ENCODE measurements at places on chromosomes 6 and 20.

DNA sequence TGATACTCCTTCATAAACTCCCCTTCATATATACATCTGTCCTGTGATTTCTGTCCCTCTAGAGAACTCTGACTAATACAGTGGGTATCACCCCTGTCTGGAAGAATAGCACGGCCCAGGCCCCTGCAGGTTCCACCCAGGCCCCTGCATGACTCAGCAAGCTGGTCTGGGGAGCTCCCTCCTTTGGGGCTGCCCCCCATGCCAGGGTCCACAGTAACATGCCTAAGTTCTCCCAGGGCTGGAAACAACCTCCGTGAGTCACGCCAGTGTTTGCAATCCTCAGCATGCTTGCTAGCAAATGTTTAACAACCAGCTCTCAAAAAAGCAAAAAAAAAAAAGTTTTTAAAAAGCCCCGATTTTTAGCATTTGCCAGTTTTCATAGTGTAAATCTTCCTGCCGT lies 134.3 kb upstream of the CDH4 start:
- DNase-seq: peak; percentile 71

DNA sequence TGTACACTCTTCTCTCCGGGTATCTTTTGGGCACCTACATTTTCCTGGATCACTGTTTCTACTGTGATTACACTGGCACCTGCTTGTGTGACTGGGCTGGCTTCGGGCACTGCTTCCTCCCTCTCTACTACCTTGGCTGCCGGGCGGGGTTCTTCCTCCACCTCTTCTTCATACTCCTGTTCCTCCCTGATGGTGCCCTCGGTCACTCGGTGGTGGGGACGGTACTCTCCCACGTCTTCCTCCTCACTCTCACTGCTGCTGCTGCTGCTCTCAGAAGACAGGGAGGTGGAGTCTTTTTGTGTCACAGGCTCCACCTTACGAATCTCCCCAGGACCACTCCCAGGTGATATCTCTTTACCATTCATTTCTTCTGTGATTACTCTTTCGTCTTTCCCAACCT lies 42.5 kb downstream of the SMLR1 start:
- no peak for DNase-seq

- peak; percentile 77 for DNase-seq
Measured at GRCh38 chr6:56714982-56715456, 72.3 kb upstream of the DST start.

DNA sequence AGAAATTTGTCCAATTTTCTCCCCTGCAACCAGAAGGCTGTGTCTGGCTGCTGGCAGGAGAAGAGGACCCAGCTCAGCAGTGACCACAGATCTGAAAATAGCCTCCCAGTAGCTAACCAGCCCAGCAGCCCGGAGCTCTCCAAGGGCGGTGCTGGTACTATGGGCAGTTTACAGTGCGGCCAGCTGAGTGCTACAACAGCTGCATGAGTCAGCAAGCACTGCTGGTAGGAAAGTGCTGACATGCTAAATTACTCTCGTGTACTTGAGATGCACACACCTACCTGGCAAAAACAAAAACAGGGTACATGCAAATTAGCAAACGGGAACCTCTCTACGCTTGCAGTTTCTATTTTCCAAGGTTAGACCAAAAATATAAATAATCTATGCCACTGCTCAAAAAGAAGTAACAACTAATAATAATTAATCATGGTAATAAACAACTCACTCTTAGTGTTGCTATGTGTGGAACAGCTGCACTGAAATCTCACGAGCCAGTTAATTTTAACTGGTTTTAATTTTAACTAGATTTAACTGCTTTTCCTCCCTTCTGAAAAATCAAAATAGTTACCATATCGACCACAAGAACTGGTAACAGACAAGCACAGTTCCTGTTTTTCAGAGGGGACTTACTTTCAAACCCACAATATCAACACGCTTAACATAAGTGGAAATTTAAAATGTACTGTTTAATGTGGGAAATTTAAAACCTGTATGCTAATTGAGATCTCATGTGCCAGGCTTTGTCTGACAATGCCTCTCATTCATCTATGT lies 10.8 kb downstream of the BACH2 start:
- DNase-seq: peak; percentile 86

Measured in fibroblast of skin of abdomen (primary cell).